ENCODE measurements at places on chromosomes 6 and 20. TPM values are rescaled to one million over a fixed set of nuclear protein-coding genes. Genes with fewer than 3 reads are reported as not detected.

Gene MOXD1
- 32.4 TPM for total RNA-seq

Gene PLTP
- total RNA-seq = 342 TPM

Gene CAP2
- 55.2 TPM for total RNA-seq

Gene PSMB8
- 25.7 TPM for total RNA-seq

Gene SPAG4
- total RNA-seq = 3.0 TPM

Gene OR2H2
- total RNA-seq = not detected

GRCh38 chr6:13485923-13486562 lies 1.4 kb downstream of the GFOD1 start:
- DNase-seq = no peak

- DNase-seq = no peak
Observed at GRCh38 chr6:158026901-158027589, 45.4 kb downstream of the SYNJ2 start.

GRCh38 chr6:2744209-2744771 lies 6.4 kb downstream of the MYLK4 start:
- DNase-seq = no peak

DNA sequence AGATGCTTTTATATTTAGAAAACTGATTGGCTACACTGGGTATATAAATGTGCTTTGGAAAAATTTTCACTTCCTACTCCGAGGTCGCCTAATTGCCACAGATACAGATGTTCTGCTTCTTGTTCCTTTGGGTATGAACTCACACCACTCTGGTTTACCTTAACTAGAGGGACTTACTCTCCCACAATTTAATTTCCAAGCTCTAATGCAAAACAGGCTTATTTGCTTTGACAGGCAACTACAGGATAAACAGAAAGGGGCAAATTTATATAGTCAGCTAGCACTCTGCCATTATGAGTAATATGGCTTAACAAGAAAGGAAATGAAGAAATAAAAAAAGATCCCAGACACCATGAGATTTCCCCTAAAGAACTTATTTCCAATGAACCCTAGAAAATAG lies 156.9 kb upstream of the ZFP64 start:
- DNase-seq = no peak

GRCh38 chr6:45163952-45164766 lies 164.0 kb upstream of the RUNX2 start:
- DNase-seq = no peak

DNA sequence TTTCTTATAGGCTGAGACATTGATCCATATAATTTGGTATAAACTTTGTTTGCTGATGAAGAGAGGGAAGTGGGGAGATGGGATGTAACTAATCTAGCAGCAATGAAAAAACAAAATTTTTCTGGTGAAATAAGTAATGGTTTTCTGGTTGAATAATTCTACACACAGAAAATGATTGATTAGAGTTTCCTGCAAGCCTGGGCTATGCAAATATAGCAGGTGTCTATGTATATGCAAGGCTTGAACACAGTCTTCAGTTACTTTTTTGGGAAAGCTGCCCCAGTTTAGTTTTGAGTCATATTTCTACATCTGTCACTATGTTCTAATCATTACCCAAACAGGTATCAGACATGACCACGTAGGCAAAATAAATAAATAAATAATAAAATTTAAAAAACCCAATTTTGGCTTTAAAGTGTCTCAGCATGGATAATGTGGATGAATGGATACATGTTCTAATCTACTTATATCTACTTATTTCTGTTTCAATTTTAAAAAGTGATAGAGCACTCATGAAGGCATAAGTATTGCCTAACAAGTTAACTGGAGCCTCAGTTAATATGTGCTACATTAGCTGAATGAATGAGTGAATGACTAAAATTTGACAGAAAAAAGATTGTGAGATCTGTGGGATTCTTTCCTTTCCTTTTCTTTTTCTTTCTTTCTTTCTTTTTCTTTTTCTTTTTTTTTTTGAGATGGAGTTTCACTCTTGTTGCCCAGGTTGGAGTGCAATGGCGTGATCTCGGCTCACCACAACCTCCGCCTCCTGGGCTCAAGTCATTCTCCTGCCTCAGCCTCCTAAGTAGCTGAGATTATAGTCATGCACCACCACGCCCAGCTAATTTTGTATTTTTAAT lies 37.2 kb upstream of the TFB1M start:
- no peak for DNase-seq

- peak; percentile 77 for DNase-seq
Observed at GRCh38 chr20:51164731-51165130, 141.8 kb upstream of the KCNG1 start.

GRCh38 chr6:68911811-68912210 lies 276.7 kb downstream of the ADGRB3 start:
- no peak for DNase-seq
